ENCODE measurements at places on chromosomes 2 and 18. TPM values are rescaled to one million over a fixed set of nuclear protein-coding genes. Genes with fewer than 3 reads are reported as not detected.

The IRS1 gene
- total RNA-seq = 16.8 TPM

- no peak for DNase-seq
Measured at GRCh38 chr2:187581125-187581896, 27.1 kb upstream of the TFPI start.

The PKP4 gene
- 66.7 TPM for total RNA-seq

DNA sequence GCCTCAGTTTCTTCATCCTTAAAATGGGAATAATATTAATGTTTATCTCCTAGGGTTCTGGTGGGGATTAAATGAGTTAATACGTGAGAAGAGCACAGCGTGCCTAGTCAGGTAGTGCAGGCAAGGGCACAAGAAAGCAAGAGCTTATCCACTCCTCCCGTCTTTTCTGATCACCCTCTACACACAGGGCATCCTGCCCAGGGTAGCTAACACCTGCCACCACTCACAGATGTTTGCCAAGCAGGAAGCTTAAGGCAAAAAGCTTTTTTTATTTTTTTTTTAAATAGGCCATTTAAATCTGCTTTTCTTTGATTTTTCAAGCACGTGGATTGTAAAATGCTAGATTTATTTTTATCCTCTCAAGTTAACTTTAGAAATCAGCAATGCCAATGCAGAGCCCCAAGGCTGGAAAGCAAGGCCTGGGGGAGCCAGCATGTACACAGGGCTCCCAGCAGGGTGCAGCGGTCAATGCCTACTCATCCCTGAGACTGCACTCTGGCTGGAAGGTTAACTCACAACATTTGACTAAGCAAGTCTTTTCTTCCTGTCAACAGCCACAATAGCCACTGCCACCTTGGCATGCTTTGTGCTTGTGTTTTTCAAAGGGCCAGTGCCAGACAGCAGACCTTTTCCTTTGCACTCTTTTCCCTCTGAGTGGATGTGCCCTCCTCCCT, 86.5 kb upstream of the ACAA2 start:
- no peak for DNase-seq

DNA sequence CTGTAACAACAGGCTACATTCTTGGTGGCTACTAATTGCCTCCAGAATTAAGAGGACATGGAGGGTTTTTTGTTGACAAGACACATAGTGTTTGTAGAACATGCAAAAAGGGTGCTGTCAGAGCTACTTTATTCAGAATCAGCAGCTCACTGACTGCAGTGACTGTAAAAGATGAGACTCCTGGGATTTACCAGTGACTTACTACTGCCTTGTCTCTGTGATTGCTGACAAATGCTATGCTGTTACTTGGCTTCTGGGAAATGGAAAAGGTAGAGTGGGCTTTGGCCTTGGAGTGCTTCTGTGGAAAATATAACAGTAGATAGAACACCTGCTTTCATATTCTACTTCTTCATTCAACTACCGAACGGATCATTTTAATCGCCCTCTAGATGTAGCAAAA, 47.8 kb downstream of the GREB1L start:
- no peak for DNase-seq

GRCh38 chr18:29962579-29962978, 1080.0 kb downstream of the DSC3 start:
- no peak for DNase-seq

The KCNG3 gene
- total RNA-seq = not detected

DNA sequence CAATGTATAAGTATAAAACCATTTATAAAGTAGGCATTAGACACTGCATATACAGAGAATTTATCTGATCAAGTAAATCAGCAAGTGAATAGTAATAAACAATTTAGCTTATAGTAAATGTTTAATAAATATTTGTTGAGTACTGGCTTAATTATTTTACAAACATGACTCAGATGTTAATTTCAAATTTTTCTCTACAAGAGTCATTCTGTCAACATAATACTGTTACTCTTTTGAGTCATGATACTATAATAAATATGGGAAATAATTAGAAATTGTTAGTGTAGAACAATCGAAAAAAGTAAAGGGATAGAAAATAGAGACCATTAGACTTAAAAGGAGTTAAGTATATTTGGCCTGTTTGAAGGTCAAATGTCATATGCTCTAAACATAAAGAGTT, 133.6 kb upstream of the MC4R start:
- no peak for DNase-seq

The SLC5A7 gene
- total RNA-seq = not detected

The EPB41L3 gene
- total RNA-seq = 9.1 TPM
